T-helper 9 cell (primary cell): ENCODE measurements at places on chromosomes 1 and 21.

GRCh38 chr1:15852036-15852827 lies 4.7 kb downstream of the SPEN start:
- no peak for DNase-seq

- no peak for DNase-seq
Measured at GRCh38 chr21:33864150-33864549, 51.5 kb downstream of the ATP5PO start.

DNA sequence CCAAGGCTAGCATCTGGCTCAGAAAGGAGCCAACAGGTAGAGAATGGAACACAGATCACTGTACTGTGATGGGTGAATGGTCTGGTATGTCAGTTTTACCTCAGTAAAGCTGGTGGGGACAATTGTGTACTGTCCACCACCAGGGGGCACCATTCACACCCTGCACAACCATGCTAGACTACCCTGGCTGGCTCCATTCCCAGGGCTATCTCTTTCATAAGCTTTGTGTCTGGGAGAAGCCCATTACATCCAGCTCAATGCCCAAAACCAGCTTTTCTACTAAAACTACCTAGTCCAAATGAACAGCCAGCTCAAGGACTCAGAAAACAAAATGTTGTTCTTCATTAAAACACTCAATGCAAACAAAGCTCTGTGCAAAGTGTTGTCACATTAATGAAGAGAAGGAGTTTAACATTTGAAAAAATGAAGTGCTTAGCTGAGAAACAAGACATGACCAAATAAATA lies 62.0 kb upstream of the RASAL2 start:
- DNase-seq, result no peak

DNA sequence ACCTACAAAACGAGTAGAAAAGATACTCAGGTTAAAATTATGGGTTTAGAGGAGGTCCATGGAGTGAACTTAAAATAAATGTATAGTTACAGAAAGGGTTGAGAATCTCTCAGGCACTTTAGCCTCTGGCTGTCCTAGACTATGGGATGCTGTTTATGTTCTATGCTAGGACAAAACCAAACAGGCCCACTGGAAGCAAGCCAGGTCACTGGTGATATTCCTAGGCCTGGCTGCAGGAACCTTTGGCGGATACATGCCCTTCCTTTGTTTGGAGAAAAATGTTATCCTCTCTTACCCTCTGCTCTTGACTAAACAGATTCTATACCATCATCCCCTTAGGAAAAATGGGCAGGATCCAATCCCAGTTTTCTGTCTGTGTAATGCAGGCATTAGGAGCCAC lies 90.7 kb upstream of the DUSP10 start:
- no peak for DNase-seq

- DNase-seq, result no peak
Measured at GRCh38 chr1:64906447-64906846, 59.9 kb downstream of the JAK1 start.

DNA sequence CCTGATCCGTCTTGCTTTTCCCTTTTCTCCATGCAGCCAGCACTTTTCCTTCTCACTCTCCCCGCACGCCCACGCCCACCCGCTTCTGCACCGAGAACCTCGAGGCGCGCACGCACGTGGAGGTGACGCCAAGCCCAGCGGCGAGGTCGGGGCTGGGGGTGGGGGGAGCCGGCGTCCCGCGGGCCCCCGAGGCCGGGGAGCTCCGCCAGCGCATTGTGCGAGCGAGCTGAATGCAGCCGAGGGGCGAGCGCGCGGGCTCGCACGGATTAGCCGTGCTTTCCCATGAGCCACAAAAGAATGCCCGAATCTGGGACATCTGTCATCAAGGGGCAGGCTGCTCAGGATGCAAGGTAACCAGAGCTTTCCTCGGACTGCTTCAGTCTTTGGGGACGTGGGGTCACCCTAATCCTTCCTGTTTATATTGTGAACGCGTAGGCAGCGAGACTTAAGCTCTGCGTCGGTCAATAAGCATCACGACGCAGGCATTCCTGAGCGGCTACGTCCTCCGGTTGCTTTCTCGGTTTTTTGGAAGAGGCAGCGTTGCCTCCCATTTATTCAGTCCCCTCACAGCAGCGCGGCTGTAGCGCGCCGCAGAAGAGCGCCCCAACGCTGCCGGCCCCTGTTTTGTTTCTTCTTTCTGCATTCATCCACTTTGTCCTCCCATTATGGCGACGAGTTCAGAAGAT lies 67.3 kb upstream of the AKT3 start:
- no peak for DNase-seq

DNA sequence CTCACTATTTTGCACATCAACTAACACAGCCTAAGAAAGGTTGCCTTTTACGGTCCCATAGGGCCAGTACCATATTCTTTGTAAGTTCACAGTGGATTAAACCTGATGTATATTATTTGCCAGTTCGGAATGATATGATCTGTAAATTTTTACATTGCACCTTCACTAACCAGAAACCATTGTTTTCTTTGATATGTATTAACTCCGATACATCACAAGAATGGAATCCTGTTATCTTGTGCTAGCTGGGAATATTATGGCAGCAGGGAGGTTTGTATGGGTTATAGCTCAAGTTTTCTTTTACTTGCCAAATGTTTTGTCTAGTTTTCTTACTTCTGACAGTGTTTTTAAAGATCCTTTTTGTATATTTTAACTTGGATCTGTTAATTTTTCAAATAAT lies 51.4 kb upstream of the S1PR1 start:
- no peak for DNase-seq

DNA sequence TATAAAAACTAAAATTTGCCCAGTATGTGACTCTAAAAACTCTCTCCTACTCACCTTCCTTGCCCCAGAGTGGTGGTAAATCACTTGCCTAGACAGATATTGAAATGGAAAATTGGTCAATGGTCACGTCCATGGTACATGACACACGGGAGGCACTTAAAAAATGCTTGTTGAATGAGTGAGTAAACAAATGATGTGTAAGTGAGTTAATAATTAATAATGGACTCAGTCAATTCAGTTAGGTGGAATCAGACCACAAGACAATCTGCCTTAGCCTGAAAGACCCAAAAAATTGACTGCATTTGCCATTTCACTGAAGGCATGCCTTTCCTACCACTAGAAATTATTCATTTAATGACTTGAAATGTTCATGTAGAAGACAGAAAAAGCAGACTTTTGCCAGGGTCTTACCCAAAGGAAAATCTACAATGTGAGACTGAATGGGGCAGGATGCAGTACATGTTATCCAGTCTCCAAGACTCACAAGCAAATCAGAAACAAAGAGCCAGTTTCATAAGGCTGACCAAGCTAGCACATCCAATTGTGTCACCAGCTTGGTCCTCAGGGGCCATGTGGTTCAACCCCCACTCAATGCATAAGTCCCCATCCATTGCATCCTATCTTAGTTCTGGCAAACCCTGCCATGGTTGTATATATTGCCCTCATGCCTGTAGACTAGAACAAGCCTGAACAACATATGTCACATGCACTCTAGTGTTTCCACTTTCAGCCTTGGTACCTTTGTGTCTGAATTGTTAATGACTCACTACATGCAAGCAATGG lies 73.6 kb downstream of the TBX15 start:
- no peak for DNase-seq

- DNase-seq, result no peak
Measured at GRCh38 chr1:158932171-158932570, 819 bp downstream of the PYHIN1 start.

DNA sequence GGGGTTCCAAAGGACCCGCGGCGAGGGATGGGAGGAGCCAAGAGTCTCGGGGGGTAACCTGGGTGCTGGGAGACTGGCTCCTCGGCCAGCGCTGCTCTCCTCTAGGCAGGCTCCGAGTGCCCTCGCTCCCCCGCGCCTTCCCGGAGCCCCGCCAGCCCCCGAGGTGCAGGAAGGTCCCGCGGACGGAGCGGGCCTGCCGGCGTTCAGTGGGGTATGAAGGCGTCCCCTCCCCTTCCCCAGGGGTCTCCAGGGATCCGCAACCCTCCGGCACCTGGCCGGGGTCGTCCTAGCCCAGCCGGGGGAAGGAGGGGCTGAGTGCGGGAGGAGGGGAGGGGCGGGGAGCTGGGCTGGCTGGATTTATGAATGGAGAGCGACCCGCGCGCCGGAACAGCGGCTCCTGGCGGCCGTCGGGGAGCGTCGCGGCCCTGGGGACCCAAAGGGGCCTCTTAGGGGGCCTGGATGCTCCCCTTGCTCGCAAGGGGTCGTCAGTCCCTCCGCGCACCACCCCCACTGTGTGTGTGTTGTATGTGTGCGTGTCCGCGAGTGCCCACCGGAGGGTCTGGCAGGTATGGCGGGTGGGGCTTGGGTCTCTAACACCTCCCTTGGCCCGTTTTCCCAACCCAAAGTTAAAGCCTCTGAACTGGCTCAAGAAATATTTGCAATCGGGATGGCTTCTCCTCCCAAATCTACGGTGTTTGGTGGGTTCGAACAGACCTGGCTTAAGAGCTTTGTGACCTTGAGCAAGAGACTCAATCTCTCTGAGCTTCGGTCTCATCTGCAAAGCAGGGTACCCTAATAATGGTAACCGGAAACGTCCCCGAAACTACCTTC lies 642 bp downstream of the HCRTR1 start:
- DNase-seq, result peak; percentile 28

GRCh38 chr1:204621396-204621795 lies 64.1 kb downstream of the LRRN2 start:
- DNase-seq, result no peak

DNA sequence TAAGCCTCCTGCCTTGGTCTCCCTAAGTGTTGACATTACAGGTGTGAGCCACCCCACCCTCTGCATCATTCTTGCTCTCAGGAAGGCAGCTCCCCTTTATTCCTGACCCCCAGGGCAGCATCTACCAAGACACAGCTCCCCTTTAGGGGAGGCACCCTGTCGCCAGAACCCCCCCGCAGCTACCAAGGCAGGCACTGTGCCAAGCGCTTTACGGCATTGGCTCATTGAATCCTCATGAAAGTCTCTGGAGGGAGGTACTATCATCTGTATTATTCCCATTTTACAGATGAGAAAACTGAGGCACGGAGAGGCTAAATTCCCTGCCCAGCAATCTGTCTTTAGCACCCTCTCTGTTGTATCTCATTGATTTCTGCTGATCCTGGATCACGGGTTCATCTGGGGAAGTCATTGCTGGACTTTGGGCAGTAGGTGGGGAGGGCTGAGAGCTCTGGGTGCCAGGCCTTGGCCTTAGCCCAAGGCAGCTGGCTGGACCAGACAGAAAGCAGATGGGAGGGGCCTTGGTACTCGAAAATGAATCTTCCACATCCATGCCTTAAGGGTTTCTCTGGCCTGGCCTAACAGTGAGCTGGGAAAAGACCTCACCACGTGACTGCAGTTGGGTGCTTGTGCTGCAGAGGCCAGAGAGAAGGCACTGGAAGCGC lies 5.9 kb downstream of the PLOD1 start:
- DNase-seq, result no peak

DNA sequence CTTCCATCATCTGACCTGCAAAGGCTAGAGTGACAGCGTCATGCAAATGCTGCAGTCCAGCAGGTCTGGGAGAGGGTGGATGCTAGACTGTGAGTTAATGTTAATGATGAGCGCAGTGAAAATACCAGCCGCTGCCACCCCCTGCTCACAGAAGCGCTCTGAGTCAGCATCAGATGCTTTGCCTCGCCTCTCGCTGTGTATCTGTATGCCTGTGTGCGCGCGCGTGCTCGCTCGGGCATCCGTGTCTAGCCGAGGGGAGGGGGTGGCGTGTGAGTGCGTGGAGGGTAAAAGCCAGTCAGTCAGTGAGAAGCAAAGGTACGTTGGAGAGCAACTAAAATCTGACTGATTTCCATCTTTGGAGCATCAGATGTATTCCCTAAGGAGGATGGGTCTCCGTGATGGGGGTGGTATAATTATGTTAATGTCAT lies 858.7 kb downstream of the USP25 start:
- DNase-seq, result no peak

DNA sequence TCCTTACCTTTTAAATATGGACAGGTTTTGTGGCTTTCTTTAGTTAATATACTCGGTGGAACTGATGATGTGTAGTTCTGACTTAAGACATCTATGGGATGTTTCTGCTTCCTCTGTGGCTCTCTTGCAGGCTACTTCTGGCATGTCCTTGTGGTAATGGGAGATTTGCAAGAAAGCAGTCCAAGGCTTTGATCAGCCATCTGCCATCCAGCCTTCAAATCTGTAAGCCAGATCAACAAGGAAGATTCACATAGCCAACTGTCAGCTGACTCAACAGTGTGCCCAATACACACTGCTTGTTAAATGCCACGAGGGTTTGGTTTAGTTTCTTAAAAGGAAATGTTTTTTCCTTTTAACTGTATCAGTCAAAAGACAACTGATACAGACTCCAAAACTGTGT lies 722.2 kb upstream of the CHRM3 start:
- DNase-seq, result no peak

GRCh38 chr1:58005212-58005611 lies 541.3 kb downstream of the OMA1 start:
- DNase-seq, result no peak

DNA sequence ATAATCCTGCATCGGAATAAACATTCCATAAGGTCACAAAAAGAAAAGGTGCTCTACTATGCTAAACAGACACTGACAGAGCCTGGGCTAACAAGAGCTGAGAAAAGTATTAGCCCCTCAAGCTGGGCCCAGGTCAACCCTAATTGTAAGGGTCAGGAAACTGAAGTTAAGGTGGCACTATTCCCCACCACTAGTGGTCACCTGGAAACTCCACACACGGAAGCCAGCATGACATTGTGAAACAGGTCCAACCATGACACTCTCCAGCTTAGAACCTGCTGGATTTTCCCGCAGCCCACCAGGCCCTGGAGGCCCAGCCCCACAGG lies 1.2 kb downstream of the PTTG1IP start:
- DNase-seq, result no peak

DNA sequence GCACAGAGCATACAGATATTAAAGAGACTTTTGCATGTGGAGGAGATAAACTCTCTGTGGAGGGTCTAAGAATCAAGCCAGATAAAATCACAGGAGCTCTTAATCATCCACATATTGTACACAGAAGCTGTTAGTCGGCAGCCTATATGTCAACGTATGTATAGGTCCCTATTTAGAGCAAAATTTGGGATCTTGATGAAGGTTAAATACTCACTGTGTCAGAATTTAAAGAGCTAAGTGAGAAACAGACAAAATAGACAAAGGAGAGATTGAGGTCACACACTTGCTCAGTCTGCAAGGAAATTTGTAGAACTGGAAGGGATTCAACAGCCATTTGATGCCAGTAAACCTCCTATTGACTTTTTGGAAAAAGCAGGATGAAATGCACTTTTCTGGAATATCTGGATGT lies 4.1 kb upstream of the IRF2BP2 start:
- no peak for DNase-seq

DNA sequence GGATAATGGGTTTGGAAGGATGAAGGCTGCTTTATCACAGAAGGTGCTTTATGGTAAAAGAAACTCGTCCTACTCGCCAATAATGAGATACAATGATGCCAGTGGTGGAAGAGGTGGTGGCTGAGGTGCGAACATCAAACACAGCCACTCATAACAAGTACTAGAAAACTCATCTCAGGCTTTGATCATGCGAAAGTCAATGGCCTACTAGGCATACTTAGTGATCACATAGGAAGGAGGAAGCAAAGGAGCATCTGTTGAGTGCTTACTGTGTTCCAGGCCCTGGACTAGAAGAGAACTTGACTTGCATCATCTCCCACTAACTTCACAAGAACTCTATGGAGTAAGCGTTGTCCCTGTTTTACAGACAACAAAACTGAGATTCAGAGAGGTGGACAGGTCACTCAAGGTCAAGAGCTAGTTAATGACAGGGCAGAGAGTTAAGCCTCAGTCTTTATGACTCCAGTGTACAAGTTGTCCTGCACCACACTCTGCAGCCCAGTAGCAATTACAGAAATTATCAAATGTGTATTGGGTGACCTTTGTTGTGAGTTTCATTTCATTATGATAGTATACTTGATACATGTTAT lies 33.6 kb downstream of the RUNX1 start:
- DNase-seq, result no peak

- no peak for DNase-seq
Measured at GRCh38 chr1:187734427-187734826, 905.7 kb downstream of the PLA2G4A start.
